ENCODE measurements at places on chromosomes 5 and 9.

- H3K4me1 ChIP-seq, result no peaks in the 10 kb centered on the region
- H3K36me3 ChIP-seq, result no peaks in the 10 kb centered on the region
Measured at GRCh38 chr5:100647461-100648230, 112.5 kb downstream of the FAM174A start.

GRCh38 chr9:4581035-4581760, 80.9 kb upstream of the PLPP6 start:
- no peak overlapping the region for H3K4me3 ChIP-seq
- H3K27me3 ChIP-seq, result no peaks in the 10 kb centered on the region
- no peak overlapping the region for H3K27ac ChIP-seq
- H3K36me3 ChIP-seq, result no peaks in the 10 kb centered on the region

- no peak overlapping the region for H3K4me3 ChIP-seq
- no peaks in the 10 kb centered on the region for H3K36me3 ChIP-seq
- H3K27me3 ChIP-seq, result no peaks in the 10 kb centered on the region
- no peak for DNase-seq
- no peak overlapping the region for H3K27ac ChIP-seq
- no peaks in the 10 kb centered on the region for H3K4me1 ChIP-seq
Measured at GRCh38 chr5:158824241-158824882, 275.4 kb downstream of the EBF1 start.

GRCh38 chr5:83740741-83741140, 20.1 kb upstream of the HAPLN1 start:
- no peaks in the 10 kb centered on the region for H3K4me1 ChIP-seq
- no peak overlapping the region for H3K27ac ChIP-seq
- H3K36me3 ChIP-seq, result no peaks in the 10 kb centered on the region
- H3K27me3 ChIP-seq, result no peaks in the 10 kb centered on the region
- no peak overlapping the region for H3K4me3 ChIP-seq
